ENCODE measurements at places on chromosomes 3 and 15. TPM values are rescaled to one million over a fixed set of nuclear protein-coding genes. Genes with fewer than 3 reads are reported as not detected.

NSUN3 gene
- total RNA-seq = 17.6 TPM

GP9 gene
- total RNA-seq = not detected

MYL3 gene
- total RNA-seq = not detected

SHC4 gene
- total RNA-seq = 1.1 TPM

MYLK gene
- total RNA-seq = 42.6 TPM

CISH gene
- 52.7 TPM for total RNA-seq

MEGF11 gene
- not detected for total RNA-seq

COL7A1 gene
- total RNA-seq = 0.94 TPM

IP6K1 gene
- 42.4 TPM for total RNA-seq

PIF1 gene
- 0.54 TPM for total RNA-seq

LRRC3B gene
- not detected for total RNA-seq

GRCh38 chr3:46019707-46020106, 7.6 kb downstream of the XCR1 start:
- no peaks in the 10 kb centered on the region for H3K4me1 ChIP-seq
- H3K27ac ChIP-seq = no peak overlapping the region
- H3K36me3 ChIP-seq = no peaks in the 10 kb centered on the region
- H3K27me3 ChIP-seq = no peaks in the 10 kb centered on the region

DNA sequence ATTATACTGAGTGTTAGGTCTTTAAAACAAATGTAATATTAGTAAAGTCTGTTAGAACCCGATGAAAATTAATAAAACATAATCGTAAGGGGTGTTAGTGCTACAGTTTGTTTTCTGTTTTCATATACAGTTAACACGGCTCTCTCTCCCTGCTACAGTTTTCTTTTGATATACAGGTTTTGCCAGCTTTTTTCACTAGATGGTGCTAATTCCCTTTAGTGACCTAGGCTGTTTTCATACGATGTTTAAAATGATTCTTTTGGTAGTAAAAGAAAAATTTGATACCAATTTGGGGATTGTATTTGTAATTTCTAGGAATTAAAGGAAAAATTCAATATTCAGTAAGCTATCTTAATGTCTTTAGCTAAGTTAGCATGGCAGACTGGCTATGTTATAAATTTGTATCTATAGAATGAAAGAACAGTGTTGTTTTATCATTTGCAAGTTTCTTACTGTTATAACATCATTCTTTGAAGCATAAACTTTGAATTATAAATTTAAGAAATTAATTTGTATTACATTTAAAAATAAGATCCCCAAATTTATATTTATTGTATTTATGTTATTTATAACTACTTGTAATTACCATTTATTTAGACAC, 11.5 kb downstream of the APH1B start:
- H3K27me3 ChIP-seq = no peaks in the 10 kb centered on the region
- H3K36me3 ChIP-seq = peaks cover 6% of the 10 kb centered on the region
- DNase-seq = no peak
- H3K4me1 ChIP-seq = no peaks in the 10 kb centered on the region

DNA sequence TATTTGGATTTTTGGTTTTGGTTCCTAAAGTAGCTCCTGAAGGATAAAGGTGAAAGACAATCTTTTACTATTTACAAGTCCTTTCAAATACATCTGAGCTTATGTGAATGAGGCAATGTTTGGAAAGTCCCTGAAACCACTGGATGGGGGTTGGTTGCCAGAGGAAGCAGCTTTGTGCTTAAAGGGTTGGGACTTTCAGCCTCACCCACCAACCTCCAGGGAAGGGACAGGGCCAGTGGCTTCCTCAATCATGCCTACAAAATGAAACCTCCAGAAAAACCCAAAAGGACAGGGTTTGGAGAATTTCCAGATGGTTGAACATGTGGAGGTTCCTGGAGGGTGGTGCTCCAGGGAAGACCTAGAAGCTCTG, 20.9 kb upstream of the ABHD17C start:
- H3K27me3 ChIP-seq = no peaks in the 10 kb centered on the region
- no peak overlapping the region for H3K4me3 ChIP-seq
- no peak overlapping the region for H3K27ac ChIP-seq
- no peaks in the 10 kb centered on the region for H3K4me1 ChIP-seq
- no peaks in the 10 kb centered on the region for H3K36me3 ChIP-seq

- H3K36me3 ChIP-seq = no peaks in the 10 kb centered on the region
- no peak overlapping the region for H3K4me3 ChIP-seq
- peaks cover 43% of the 10 kb centered on the region for H3K4me1 ChIP-seq
Observed at GRCh38 chr3:137765310-137766033, 1.4 kb downstream of the SOX14 start.

GRCh38 chr15:95471690-95472086, 858.8 kb upstream of the NR2F2 start:
- no peaks in the 10 kb centered on the region for H3K4me1 ChIP-seq
- DNase-seq = no peak
- no peaks in the 10 kb centered on the region for H3K27me3 ChIP-seq
- no peaks in the 10 kb centered on the region for H3K36me3 ChIP-seq
- peak overlapping the region; percentile 37 for H3K27ac ChIP-seq
- no peak overlapping the region for H3K4me3 ChIP-seq

DNA sequence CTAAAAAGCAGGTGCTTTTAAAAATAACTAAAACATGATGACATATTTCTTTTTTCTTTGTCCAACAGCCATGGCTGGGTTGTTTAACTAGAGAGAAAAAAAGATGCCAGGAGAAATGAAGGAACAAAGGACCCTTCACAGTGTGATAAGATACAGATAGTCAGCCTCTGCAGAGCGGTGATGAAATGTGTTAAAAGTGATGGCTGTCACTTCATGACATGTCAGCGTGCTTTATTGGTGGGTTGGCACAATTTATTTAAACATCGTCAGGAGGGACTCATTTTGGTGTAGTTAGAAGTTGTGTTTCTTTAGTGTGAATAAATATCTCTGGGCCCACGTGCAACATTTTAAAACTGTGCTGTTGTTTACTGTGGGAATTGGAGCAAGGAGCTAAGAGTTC, 887.4 kb upstream of the CFAP20DC start:
- no peak for DNase-seq
- H3K36me3 ChIP-seq = no peaks in the 10 kb centered on the region
- H3K4me1 ChIP-seq = no peaks in the 10 kb centered on the region
- H3K4me3 ChIP-seq = no peak overlapping the region
- H3K27me3 ChIP-seq = no peaks in the 10 kb centered on the region

DNA sequence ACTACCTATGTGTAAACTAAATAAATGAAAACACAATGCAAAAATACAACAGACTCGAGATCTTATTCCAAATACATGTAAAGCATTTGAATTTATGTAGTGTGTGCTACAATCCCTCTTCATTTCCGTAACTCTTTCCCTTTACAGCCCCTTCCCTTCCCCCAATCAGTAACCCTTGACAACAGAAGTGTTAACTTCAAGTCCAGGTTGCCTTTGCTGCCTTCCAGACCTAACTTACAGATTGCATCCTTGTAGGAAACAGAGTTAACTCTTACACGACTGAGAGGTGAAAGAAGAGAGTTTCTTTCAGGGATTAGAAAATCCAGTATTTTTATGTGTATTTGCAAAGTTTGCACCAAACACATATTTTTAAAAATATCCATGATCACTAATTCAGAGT, 1.4 kb upstream of the ROBO1 start:
- H3K4me3 ChIP-seq = no peak overlapping the region
- no peak overlapping the region for H3K27ac ChIP-seq
- H3K36me3 ChIP-seq = no peaks in the 10 kb centered on the region
- H3K27me3 ChIP-seq = no peaks in the 10 kb centered on the region

GRCh38 chr3:11323813-11324212, 51.6 kb downstream of the ATG7 start:
- H3K27ac ChIP-seq = no peak overlapping the region
- no peak for DNase-seq
- no peaks in the 10 kb centered on the region for H3K4me1 ChIP-seq
- no peak overlapping the region for H3K4me3 ChIP-seq
- peaks cover 6% of the 10 kb centered on the region for H3K36me3 ChIP-seq

GRCh38 chr15:70057931-70058641, 39.6 kb downstream of the TLE3 start:
- peak; percentile 1 for DNase-seq
- no peak overlapping the region for H3K4me3 ChIP-seq
- no peak overlapping the region for H3K27ac ChIP-seq
- H3K36me3 ChIP-seq = peaks cover 79% of the 10 kb centered on the region
- H3K27me3 ChIP-seq = no peaks in the 10 kb centered on the region

DNA sequence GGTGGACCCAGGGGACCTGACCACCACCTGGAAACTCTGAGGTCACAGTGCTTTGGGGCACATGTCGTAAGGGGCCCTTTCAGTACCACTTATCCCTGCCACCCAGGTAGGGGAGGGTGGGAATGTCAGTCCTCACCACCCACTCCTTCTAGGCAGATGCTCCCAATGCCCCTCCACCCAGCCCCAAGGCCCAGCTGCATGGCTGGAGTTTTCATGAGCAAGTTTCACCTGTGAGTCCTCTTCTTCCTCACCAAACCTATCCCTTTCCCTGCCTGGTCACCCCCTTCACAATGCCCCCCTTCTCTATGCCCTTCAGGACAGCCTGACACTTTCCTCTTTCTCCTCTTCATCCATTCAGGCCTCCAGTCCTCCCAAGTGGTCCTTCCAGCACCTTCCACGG, 9.8 kb downstream of the FAM174B start:
- peak overlapping the region; percentile 81 for H3K27ac ChIP-seq
- H3K27me3 ChIP-seq = no peaks in the 10 kb centered on the region
- DNase-seq = no peak
- H3K36me3 ChIP-seq = no peaks in the 10 kb centered on the region

- no peaks in the 10 kb centered on the region for H3K27me3 ChIP-seq
- DNase-seq = peak; percentile 87
- peaks cover 14% of the 10 kb centered on the region for H3K4me1 ChIP-seq
- peak overlapping the region; percentile 31 for H3K4me3 ChIP-seq
Observed at GRCh38 chr15:101008158-101009139, 89.3 kb downstream of the LRRK1 start.

DNA sequence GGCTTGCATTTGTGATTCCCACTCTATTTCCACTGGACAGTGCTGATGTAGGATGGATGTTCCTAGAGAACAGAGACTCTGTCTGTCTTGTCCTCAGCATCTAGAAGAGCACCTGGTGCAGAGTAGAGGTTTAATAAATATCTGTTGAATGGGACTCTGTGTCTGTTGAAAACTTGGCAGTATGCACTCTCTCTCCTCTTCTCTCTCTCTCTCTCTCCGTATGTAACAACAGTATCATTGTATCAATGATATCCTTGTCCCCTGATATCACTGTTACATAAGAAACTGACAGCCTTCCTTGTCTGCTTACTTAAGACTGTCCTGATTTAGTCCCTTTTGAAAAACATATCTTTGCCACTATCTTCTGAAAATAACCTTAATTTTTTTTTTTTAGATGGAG, 24.3 kb upstream of the MGLL start:
- no peaks in the 10 kb centered on the region for H3K36me3 ChIP-seq
- DNase-seq = no peak
- no peaks in the 10 kb centered on the region for H3K4me1 ChIP-seq
- H3K27ac ChIP-seq = no peak overlapping the region
- H3K4me3 ChIP-seq = no peak overlapping the region

GRCh38 chr3:12773030-12773709, 14.1 kb upstream of the TMEM40 start:
- H3K4me1 ChIP-seq = no peaks in the 10 kb centered on the region
- H3K36me3 ChIP-seq = no peaks in the 10 kb centered on the region
- H3K27me3 ChIP-seq = no peaks in the 10 kb centered on the region
- no peak overlapping the region for H3K4me3 ChIP-seq
- no peak for DNase-seq

GRCh38 chr3:16741103-16741758, 136.0 kb upstream of the DAZL start:
- H3K27me3 ChIP-seq = no peaks in the 10 kb centered on the region
- H3K27ac ChIP-seq = no peak overlapping the region
- no peaks in the 10 kb centered on the region for H3K4me1 ChIP-seq

- H3K27me3 ChIP-seq = no peaks in the 10 kb centered on the region
- H3K4me1 ChIP-seq = no peaks in the 10 kb centered on the region
- no peak overlapping the region for H3K4me3 ChIP-seq
Observed at GRCh38 chr3:148975248-148975647, 16.1 kb upstream of the GYG1 start.

DNA sequence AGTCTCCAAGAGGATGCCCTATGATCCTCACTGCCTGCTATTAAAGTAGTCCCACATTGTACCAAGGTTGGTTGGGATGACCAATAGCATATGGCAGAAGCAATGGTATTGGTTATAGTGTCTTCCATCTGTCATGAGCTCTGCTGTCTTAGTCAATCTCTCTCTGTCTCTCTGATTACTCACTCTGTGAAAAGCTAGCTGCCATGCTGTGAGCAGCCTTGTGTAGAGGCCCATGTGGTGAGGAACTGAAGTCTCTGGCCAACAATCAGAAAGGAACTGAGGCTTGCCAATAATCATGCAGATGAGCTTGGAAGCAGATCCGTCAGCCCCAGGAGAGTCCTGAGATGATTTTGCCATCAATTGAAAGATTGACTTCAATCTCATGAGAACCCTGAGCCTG, 60.3 kb upstream of the CFAP161 start:
- no peak overlapping the region for H3K4me3 ChIP-seq
- H3K27me3 ChIP-seq = no peaks in the 10 kb centered on the region
- H3K4me1 ChIP-seq = no peaks in the 10 kb centered on the region
- no peak overlapping the region for H3K27ac ChIP-seq
- DNase-seq = no peak

- no peak overlapping the region for H3K27ac ChIP-seq
- DNase-seq = no peak
- no peak overlapping the region for H3K4me3 ChIP-seq
- H3K27me3 ChIP-seq = no peaks in the 10 kb centered on the region
Observed at GRCh38 chr3:123644358-123644757, 59.5 kb upstream of the HACD2 start.

DNA sequence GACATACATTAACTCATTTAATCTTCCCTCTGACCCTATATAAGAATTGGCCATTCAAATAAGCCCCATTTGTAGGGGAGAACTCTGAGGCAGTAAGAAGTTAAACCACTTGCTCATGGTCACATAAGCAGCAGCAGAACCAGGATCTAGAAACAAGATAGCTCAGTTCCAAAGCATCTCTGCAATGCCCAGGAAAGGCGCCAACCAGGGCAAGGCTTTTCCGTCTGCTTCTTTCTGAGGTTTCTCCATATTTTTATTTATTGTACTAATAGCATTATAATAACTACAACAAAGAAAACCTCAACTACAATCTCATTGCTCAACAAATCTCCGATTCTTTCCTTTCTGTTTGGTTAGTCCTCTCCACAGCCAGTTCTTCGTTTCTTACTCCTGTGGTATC, 4.3 kb upstream of the UBE2E2 start:
- H3K4me3 ChIP-seq = no peak overlapping the region
- no peak for DNase-seq
- H3K27me3 ChIP-seq = no peaks in the 10 kb centered on the region
- H3K27ac ChIP-seq = no peak overlapping the region

- peak overlapping the region; percentile 79 for H3K27ac ChIP-seq
- H3K27me3 ChIP-seq = no peaks in the 10 kb centered on the region
- H3K36me3 ChIP-seq = no peaks in the 10 kb centered on the region
- H3K4me1 ChIP-seq = peaks cover 4% of the 10 kb centered on the region
- peak; percentile 53 for DNase-seq
- H3K4me3 ChIP-seq = no peak overlapping the region
Observed at GRCh38 chr3:78004571-78004970, 964.7 kb downstream of the ROBO2 start.
